ENCODE measurements at places on chromosomes 3 and 15.

DNA sequence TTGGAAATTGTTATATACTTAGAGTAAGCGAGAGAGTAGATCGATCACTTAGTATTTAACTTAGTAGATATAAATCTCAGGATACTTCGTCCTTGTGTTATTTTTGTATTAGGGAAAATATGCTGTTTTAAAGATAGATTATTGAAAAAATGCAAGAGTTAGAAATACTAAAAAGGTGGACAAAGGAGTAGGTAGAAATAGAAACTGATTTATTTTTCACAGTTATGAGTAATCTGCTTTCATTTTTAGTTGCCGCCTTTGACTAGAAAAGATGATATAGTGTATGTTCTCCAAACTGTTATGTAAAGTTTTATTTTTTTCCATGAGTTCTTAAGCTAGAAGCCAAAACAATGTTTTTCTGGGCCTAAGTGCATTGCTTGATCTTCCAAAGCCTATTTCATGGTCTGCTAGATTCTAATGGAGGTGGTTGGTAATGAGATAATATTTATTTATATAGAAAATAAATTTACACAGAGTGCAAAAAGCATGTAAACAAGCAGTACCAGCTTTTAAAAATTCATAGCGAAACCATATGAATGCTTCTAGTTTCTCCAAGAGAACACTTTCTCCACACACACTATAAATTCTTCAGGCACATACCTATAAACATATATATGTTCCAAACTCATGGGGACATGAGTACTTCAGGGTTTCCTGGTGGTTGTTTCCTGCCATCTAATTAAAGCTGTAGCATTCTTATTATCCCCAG lies 61.1 kb downstream of the DIPK2A start:
- DNase-seq, result no peak

DNA sequence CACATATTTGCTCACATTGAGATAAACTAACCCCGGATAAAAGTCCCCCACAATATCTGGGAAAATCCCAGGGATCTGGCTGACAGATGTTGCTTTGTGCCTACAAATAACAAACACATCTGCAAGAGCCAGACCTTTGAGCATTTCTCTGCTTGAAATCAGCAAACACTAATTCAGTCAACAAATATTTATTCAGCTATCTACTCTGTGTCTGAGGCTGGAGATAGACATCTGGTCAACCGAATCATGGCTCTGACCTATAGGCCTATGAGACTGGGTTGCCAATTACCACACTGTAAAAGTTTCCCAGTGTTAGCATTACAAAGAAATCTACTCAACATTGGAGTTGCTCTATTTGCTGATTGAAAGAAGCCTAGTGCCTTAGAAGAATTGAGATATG lies 201.1 kb upstream of the CADPS start:
- DNase-seq, result no peak

- no peak for DNase-seq
Observed at GRCh38 chr3:174325171-174325570, 534.0 kb upstream of the NAALADL2 start.

- DNase-seq, result no peak
Observed at GRCh38 chr3:2623436-2623835, 486.7 kb downstream of the IL5RA start.

DNA sequence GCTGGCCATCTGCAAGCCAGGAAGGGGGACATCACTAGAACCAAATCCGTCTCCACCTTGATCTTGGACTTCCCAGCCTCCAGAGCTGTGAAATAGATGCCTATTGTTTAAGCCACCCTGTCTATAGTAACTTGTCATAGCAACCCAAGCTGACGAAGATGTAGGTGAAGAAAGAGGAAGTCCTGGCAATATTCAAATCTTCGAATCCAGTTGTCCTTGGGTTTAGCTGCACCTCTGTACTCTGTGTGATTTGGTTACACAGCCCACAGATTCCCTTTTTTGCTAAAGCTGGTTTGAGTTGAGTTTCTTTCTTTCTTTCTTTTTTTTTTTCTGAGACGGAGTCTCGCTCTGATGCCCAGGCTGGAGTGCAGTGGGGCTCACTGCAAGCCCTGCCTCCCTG lies 68.0 kb upstream of the XCR1 start:
- no peak for DNase-seq

DNA sequence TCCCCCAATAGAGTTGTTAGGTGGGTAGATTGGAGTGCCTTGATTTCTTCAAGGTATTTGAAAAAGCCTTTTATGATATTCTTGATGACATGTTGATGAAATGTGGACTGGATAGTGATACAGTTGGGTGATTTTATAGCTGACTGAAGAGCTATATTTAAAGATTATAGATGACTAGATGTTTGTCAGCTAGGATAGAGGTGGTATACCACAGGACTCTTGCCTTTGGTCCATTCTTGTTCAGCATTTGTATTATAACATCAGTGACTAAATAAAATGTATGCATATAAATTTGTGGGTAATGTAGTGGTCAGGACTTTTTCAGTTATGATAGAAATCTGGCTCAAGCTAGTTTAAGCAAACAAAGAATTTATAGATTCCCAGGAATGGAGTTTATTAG lies 143.9 kb downstream of the ZNF609 start:
- DNase-seq, result no peak

DNA sequence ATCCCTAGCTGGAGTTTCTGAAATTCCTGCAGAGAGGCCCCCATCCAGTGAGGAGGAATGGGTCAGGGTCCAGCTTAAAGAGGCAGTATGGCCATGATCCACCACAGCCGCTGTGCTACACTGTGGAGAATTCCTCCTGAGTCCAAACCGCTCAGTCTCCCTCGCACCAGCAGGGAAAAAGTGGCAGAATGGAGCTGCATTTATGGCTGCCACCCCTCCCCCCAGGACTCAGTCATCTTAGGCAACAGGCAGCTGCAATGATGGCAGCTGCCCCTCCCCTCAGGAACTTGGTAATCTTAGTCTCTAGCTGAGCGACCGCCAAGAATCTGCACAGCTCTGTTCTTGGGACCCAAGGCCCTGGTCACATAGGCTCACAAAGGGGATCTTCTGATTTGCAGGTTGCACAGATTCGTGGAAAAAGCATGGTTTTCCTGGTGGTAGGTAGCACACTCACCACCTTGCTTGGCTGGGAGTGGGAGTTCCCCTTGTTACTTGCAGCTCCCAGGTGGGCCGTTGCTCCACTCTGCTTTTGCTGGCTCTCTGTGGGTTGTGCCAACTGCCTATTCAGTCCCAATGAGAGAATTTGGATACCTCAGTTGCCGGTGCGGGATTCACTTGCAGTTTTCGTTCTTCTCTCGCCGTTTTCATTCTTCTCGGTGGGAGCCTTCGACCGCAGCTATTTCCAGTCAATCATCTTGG lies 204.1 kb downstream of the STXBP5L start:
- no peak for DNase-seq

DNA sequence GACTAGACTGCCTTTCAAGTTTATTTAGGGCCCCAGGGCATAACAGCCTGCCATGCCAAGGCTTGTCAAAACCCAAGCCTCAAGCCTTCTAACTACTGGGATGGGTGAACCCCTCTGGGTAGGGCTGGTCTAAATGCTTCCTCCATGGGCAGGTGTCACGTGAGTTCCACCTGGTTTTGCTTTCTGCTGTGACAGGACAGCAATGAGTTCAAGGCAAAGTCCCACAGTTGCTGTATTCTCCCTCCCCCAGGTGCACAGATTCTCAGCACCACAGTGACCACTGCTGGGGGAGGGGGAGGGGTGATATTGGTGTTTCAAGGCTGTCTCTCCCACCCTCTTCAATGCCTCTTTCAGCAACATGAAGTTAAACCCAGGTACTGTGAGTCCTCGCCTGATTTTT lies 46.9 kb upstream of the UBE2Q2 start:
- DNase-seq, result no peak

DNA sequence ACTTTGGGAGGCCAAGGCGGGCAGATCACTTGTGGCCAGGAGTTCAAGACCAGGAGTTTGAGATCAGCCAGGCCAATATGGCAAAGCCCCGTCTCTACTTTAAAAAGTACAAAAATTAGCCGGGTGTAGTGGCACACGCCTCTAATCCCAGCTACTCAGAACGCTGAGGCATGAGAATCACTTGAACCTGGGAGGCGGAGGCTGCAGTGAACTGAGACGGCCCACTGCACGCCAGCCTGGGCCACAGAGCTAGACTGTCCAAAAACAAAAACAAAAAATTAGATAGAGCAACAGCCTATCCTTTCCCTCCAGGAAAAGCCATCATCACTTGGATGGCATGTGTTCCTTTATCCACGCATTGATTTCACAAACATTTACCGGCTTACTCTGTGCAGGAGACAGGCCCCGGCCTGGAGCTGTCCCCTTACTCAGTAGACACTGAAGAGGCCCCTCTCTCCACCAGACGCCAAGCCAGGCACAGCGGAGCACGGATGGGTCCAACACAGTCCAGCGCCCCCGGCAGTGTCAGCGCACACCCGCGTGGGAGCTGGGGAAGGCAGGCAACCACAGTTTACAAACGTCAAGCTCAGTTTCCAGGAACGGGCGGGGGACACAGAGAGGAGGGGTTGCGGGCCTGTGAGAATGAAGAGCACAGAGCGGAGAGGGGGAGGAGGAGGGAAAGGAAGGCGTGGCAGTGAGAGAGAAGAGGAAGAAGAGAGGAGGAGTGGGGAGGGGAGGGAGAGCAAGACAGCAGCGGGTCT lies 3.1 kb downstream of the GP5 start:
- DNase-seq, result no peak

DNA sequence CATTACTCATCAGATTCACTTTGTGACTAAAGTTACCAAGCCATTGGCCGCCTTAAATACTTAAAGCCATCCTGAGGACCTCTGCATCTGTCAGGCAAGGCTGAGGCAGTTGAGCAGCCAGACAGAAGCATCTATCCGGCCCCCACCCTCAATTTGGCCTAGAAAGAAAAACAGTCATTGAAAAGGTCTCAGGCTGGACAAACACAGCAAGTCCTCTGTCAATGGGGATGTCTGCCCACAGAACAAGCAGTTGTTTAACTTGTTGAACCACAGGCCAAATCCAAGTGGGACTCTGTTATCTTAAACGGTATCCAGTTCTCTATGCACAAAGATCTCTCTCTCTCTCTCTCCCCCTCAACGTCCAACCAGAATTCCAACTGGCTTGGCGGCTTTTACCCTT lies 2.8 kb downstream of the ZIC4 start:
- no peak for DNase-seq
